ENCODE measurements at places on chromosomes 2 and 18. TPM values are rescaled to one million over a fixed set of nuclear protein-coding genes. Genes with fewer than 3 reads are reported as not detected.

DNA sequence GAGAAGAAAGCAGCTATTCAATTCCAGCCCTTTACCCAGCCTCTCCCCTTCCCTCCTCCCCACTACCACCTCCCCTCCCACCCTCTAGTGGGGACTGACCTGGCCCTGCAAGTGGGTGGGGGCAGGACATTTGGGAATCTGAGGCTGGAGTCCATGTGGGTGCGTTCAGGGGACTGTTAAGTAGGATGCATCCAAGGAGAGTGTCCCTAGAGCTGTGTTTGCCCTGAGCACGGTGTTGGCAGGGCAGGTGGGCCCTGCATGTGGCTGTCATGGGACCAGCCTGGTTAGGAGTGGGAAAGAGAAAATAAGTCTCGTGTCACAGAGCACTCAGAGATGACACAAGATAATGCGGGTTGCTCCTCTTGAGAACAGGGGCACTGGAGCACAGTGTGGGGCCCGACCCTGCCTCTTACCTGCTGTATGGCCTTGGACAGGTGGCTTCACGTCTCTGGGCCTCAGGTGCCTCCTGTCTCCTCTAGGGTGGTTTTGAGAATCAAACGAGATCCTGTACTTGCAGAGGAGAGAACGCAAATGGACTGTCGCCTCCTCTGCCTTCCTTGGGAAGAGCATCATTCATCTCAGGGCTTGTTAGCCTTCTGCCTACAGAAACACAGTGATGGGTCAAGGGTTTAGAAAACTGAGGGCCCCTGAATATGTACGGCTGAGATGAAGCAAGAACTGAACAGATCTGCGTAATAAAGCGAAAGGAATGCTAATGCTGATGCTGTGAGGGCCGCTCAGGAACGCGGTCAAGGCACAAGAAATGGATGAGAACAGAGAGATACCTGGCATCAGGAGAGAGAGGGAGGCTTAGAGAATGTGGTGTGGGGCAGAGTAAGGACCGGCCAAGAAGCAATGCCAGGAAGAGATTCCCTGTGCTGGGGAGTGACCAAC, 187.7 kb upstream of the HAAO start:
- H3K27ac ChIP-seq: no peak overlapping the region
- no peaks in the 10 kb centered on the region for H3K36me3 ChIP-seq
- H3K27me3 ChIP-seq: no peaks in the 10 kb centered on the region

DNA sequence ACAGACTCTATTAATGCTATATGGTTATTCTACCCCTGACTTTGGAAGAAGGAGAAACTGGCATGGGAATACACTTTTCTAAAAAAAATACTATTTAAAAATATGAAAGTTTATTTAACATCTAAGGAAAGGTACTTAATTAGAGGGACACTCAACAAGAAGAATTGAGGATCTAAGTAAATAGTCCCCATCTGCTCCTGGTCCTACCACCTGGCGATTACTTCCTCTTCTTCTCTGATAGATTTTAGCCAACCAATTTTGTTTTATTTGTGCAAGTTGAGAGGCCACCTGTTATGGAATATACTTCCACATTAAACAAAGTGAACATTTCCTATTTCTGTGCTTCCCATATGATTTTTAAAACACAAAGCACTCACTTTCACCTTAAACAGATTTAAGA, 111.7 kb downstream of the BCL2 start:
- H3K27me3 ChIP-seq: no peaks in the 10 kb centered on the region
- no peaks in the 10 kb centered on the region for H3K4me1 ChIP-seq
- no peak for DNase-seq
- H3K36me3 ChIP-seq: no peaks in the 10 kb centered on the region

ITGAV gene
- 17.2 TPM for polyA plus RNA-seq

ARHGAP28 gene
- 0.66 TPM for polyA plus RNA-seq

PGAP1 gene
- 0.99 TPM for polyA plus RNA-seq

DNA sequence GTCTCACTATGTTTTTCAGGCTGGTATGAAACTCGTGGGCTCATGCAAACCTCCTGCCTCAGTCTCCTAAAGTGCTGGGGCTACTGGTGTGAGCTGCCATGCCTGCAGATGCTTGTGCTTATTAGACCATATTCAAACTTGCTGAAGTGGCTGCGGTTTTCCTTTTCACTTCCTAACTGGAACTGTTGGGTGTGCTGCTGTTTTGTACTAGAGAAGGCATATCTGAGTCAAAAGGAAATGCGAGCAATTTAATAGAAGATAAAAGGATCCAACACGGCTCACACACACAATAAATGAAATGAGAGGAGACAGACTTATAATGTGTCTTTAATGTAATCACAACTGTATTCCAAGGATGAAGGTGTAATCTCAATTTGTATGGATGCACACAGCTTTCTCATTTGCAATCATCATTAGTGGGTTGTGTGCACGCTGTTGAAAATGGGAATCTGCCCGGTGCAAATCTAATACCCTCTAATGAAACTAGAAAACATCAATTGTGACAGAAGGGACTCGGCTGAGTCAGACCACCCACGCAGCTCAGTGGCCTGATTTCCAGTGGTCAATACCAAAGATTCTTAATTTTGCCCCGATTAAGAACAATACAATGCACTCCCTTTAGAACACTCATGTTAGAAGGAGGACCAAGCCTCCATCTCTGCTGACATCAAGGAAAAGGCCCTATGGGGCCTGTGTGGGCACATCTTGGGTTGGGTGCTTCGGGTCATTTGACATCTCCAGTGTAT, 532.7 kb downstream of the TDRD15 start:
- DNase-seq: no peak
- H3K4me3 ChIP-seq: no peak overlapping the region
- H3K27me3 ChIP-seq: no peaks in the 10 kb centered on the region
- no peak overlapping the region for H3K27ac ChIP-seq
- H3K4me1 ChIP-seq: no peaks in the 10 kb centered on the region

CPO gene
- polyA plus RNA-seq: 0.07 TPM

B4GALT6 gene
- 0.61 TPM for polyA plus RNA-seq

WDR54 gene
- 8.7 TPM for polyA plus RNA-seq

DNA sequence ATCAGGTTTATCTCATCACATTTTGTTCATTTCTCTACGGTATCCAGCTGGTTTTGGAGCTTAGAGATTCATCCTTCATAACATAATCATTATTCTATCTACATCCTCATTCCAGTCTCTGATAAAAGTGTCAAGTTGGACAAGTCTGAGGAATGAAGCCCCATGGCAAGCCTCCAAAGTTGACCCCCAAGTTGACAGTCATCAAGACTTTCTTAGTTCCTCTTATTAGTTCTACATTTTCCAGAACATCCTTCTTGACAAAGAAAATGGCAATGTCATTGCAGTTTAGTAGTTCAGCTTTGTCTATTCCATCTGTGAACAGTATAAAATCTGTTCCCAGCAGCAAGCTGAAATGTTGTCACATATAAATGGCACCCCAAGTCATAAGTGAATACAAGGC, 4.5 kb upstream of the TMSB10 start:
- no peaks in the 10 kb centered on the region for H3K36me3 ChIP-seq
- no peak overlapping the region for H3K4me3 ChIP-seq
- peaks cover 25% of the 10 kb centered on the region for H3K4me1 ChIP-seq
- no peak for DNase-seq

SERPINB3 gene
- 0.14 TPM for polyA plus RNA-seq

DNA sequence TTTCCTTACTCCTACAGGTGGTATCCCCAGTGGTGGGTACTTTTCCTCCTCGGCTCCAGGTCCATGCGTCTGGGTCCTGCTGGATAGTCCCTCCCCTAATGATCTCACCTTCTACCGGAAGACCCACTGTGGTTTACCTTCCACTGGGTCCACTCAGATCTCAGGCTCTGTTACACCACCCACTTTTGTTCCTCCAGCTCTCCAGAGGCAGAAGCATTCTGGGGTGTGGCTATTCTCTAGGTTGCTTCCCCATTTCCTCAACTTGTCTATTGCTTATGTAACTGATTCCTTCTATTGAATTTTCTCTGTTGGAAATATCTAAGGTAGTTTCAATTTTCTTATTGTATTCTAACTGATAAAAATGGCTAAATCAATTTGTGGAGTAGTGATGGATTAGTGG, 87.6 kb upstream of the GALNT5 start:
- no peak overlapping the region for H3K27ac ChIP-seq
- H3K4me3 ChIP-seq: no peak overlapping the region
- H3K27me3 ChIP-seq: no peaks in the 10 kb centered on the region
- no peaks in the 10 kb centered on the region for H3K36me3 ChIP-seq
- H3K4me1 ChIP-seq: peaks cover 23% of the 10 kb centered on the region
- no peak for DNase-seq

Data from heart right ventricle (tissue), 16 donors.